ENCODE measurements at places on chromosomes 5 and 9.

DNA sequence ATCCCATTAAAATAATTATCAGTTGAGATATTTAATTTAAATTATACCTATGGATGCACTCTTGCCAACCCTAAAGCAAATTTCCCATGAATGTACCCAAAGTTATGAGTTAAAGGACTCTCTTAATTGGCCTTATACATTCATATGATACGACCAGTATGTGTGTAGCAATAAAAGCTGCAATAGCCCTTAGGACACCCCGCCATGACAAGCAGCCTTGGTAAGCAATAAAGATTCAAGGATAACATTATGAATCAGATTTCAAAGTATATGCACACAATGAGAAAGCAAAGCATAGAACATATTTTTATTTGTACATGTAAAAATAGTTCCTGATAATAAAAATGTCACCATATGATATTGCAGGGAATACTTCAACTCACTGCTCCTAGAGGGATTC is 1699.3 kb upstream of the CDH9 start:
- no peak for DNase-seq

DNA sequence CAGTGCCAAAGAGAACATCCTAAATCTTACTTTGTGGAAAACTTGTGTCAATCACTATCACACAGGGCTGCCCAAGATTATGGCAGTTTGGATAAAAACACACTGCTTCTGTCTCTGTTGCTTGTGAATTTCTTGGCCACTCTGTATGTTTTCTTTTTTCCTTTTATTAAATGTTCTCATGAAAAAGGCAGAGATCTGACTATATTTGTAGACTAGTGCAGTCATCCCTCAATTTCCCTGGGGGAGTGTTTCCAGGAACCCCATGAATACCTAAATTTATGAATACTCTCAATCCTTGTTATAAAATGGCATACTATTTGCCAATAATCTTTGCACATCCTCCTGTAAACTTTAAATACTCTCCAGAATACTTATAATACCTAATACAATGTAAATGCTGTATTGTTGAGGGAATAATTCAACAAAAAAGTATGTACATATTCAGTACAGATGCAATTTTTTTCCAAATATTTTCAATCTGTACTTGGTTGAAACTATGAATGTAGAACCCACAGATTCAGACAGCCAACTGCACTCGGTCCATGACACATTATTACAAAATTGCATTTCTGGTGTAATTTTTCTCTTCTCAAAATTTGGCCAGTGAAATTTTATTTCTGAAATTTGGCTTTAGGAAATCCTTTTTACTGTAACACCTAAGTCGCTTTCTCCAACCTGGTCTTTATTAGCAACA is 391.9 kb upstream of the PRR16 start:
- no peak for DNase-seq

- no peak for DNase-seq
These were observed 256.9 kb upstream of the RASA1 start for GRCh38 chr5:87010736-87011135.

DNA sequence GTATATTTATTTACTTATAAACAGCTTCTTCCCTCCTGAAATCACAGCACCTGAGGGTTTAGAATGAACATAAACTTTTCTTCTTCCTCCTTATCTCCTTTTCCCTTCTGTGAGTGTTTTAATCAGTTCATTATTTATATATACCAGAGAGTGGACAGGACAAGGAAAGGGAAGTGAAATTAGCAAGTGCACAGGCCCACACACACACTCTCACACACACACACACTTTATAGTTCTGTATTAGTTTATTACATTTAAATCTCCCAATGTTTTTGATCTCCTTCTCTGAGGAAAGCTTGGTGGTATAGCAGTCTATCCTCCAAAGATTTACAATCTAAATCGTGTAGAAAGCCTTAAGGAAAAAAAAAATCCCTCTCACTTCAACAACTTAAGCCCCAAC is 353.5 kb downstream of the NDUFS4 start:
- no peak for DNase-seq

GRCh38 chr9:120974921-120975320 is 48.3 kb upstream of the TRAF1 start:
- no peak for DNase-seq

DNA sequence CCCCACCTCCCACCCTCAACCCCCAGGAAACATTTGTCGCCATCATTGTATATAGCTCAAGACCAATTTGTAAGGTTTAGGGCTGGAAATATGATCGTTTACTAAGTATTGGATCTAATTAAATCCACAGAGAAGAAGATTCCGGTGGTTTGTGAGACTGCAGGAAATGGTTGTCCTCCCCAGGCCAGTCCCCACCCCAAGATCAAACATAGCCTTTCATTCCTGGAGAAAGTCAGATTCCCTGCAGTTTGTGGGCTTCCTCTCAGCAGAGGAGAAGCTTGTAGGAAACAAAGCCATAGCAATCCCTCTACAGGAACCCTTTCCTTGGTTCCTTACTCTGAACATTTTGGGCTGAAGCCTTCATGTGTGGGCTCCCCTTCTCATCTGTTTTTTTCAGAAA is 79.2 kb upstream of the TBCA start:
- DNase-seq, result no peak

- no peak for DNase-seq
These were observed 15.3 kb upstream of the NOL6 start for GRCh38 chr9:33489066-33489465.

Data from NCI-H345 (cell line).